ENCODE measurements at places on chromosomes 12 and 14.
A peak's percentile ranks its signal among the peaks of the same experiment; 100 is the strongest.

DNA sequence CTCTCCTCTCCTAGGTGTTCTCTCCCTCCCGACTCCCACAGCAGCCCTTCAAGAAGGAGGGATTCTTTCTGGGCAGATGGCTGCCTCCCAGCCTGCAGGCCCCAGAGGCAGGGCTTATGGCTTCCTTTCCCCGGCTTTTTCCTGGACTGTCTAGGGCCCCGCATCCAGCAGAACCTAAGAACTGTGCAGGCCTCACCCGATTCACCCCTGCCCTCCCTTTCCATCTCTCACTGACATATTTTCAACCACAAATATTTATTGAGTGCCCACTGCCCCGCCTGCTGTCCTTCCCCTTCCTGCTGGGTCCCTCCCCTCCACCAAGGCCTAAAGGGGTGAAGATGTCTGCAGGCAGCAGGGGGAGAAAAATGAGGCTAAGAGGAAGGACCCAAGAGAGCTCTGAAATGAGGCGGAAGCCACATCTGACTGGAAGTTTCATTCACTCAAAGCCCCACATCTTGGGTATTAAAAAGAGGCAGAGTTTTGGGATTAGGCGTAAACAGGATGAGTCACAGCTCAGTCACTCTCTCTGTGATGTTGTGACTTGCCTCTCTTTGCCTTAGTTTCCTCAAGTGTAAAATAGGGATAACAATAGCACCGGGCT is 2.9 kb downstream of the SCNN1A start:
- DNase-seq = no peak

GRCh38 chr12:66321435-66321834 is 19.1 kb downstream of the HELB start:
- no peak for DNase-seq

GRCh38 chr14:102779574-102780315 is 2.5 kb downstream of the TRAF3 start:
- DNase-seq = no peak

GRCh38 chr12:56299308-56299852 is 750 bp downstream of the CS start:
- DNase-seq = peak; percentile 10

DNA sequence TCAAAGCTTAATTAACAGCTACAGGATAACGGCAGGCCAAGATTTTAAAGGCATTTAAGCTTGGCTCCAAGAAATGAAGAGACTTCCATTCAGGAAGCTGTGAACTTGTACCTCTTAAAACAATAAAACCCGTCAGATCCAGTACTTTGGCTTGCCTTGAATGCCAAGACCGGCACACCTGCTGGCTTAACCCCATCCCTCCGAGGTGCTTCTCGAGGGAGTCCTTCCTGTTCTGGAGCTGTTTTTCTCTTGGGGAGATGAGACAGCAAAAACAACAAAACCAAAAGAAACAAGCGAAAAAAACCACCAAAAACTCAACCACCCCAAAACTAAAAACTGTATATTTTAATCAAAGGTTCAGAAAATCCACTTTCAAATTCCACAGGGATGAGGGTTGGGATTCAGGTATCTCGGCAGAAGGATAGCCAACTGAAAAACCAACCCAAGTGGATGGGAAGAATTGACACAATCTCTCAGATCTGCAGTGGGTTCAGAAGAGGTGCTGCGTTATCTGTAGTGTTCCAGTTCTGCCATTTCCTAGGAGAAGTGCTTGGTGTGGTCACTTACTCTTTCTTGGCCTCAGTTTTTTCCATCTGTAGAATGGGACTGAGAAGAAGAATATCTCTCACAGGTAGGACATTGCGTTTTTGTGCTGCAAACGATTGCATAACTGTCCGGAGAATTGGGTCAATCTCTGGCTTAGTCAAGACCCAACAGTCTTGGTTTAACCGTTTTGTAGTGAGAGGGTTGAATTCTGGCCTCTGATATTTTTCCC is 420.1 kb downstream of the VRK1 start:
- DNase-seq = no peak

- no peak for DNase-seq
Measured at GRCh38 chr12:67589078-67589477, 59.5 kb upstream of the DYRK2 start.

All from activated CD4-positive, alpha-beta T cell treated with anti-CD3 and anti-CD28 coated beads, Interleukin-2, amount 50 U/mL, for 4 hours (primary cell).